Stimulated activated CD8-positive, alpha-beta memory T cell treated with anti-CD3 and anti-CD28 coated beads, Interleukin-2, amount 100 ng/mL, for 1 hour (primary cell): ENCODE measurements at places on chromosomes 7 and 10.
A peak's percentile ranks its signal among the peaks of the same experiment; 100 is the strongest.

DNA sequence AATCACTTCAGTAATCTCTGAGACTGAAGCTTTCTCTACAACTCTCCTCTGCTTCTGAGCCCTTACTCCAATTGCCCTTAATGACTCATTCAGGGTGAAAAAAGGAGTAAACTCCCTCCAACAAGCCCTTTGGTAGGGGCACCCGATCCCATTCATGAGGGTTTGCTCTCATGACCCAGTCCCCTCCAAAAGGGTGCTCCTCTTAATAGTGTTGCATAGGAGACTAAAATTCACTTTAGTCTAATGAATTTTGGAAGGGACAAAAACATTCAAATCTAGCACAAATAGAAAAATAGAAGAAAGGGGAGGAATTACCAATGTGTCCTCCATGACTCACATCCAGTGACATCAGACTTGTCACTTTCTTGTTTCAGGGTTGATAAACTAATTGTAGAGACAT, 66.2 kb upstream of the CCNY start:
- DNase-seq: no peak

DNA sequence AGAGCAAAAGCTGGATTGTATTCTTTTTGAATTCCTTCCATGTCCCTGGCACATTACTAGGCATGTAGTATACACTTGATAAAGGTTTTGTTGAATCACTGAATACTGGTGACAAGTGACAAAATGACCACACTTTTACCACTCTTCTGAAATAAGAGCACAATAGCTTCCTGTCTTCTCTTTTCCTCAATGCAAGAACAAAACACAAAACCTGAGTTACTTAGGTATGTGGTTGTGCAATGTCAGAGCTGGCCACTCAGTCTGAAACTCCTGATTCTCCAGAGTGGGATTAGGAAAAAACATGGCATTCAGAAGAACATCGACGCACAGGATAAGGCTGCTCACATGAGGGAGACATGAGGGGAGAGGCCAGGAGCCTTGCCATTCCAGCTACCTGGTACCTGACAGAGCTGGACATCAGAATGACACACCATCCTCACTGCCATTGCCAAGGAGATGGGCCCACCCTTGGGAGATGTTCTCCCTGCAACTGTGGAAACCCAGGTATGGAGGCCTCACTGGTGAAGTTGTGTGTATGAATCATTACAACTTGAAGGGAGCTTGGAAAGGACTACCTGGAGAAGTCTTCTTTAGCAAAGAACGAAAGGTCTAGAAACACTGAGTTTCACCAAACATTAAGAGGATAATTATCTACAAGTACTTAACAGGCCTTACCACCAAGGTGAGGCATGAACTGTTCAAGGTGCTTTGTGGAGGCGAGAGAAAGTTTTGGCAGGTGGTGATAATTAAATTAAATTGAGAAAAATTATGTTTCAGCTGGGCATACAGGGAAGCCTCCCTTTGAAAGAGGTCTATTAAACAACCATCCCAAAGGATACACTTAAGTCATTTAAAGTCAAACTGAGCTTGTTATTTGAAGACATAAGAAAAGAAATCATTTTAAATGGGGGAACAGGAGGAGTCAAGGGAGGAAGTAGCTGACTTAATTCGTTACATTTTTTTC, 246.5 kb upstream of the AOAH start:
- DNase-seq: no peak

GRCh38 chr7:90596671-90597562, 796 bp downstream of the CDK14 start:
- DNase-seq: no peak

DNA sequence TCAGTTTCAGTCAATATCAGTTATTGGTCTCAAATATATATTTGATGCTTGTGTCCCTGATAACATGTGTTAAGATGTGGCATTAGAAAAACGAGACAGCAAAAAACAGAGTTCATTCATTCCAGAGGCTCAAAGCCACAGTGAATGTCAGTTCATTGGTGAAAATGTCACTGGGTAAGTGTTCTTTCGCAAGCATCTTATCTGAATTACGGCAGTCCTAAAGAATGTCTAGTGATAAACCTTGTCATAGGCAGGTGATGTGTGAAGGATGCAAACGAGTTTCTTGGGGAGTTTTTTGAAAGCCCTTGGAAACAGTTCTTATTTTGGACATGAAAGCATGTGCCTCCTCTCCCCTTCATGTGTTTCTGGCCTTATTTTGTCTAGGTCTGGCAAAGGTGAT, 45.9 kb upstream of the RELN start:
- no peak for DNase-seq

GRCh38 chr10:43255634-43256431, 11.0 kb downstream of the RASGEF1A start:
- DNase-seq: no peak

- DNase-seq: no peak
Measured at GRCh38 chr10:35453855-35454532, 117.7 kb downstream of the CCNY start.

DNA sequence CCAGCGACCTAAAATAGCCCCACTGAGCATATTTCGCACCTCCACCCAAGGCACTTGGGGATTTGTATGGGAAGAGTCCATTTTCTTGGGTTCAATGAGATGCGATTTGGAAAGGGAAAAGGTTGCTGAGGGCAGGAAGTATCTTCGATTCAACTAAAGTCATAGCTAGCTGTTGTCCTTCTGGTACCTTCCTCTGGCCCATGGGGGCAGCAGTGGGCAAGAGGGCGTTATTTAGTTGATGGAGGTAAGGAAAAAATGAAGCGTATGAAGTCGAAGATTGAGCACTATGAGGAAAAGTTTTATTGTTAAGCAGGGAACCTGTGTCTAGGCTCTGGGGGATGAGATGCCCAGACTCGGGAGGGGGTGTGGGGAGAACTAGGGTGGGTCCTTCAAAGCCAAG, 135.4 kb downstream of the EVX1 start:
- DNase-seq: no peak

- no peak for DNase-seq
Measured at GRCh38 chr10:119340893-119341458, 133.6 kb downstream of the GRK5 start.

DNA sequence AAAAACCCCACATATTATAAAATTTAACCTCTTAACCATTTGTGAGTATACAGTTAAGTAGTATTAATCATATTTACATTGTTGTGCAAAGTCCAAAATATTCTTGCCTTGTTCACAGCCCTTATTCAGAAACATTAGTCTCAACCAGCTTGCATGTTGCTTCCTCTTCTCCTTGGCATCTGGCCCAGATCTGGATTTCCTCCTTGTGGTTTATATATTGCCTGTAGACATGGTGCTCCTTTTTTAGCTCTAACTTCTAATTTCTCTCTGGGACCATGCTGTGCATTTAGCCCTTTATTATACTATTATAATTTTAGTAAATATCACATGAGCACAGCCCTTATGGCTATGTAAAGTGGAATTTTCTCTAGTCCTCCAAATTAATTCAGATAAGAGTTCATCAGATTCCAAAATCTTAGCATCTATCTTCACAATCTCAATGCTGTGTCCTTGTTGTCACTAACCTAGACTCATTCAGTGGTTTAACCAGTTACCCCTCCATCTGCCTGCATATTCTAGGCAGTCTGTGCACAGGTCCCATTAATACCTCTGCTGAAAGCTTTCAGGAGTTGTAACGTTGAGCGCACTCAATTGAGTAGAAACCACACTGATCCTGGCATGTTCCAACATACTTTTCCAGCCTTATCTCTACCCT, 7.9 kb downstream of the CPED1 start:
- DNase-seq: no peak

GRCh38 chr7:105502173-105502572, 19.9 kb downstream of the PUS7 start:
- DNase-seq: no peak

- DNase-seq: no peak
Measured at GRCh38 chr10:35185260-35186034, 58.8 kb downstream of the CREM start.

- DNase-seq: no peak
Measured at GRCh38 chr10:52313933-52314821, at the start of gene DKK1. DKK1 (plus strand) TSS chr10:52314281; CDS start chr10:52314435, 154 bp downstream.

- no peak for DNase-seq
Measured at GRCh38 chr7:108614896-108615295, 45.2 kb downstream of the DNAJB9 start.

DNA sequence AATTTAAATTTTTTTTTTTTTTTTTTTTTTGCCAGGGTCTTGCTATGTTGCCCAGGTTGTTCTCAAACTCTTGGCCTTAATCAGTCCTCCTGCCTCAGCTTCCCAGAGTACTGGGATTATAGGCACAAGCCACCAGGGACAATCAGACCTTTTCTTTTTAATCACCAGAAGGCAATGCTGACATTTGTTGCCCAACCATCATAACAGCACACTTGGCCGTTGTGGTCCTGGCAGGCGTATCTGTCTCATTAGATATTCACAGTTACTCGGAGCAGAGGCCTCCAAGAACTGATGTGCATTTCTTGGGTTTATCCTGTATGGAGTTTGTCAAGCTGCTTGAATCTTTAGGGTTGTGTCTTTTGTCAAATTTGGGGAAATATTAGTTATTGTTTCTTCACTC, 100.0 kb downstream of the SORCS3 start:
- no peak for DNase-seq

DNA sequence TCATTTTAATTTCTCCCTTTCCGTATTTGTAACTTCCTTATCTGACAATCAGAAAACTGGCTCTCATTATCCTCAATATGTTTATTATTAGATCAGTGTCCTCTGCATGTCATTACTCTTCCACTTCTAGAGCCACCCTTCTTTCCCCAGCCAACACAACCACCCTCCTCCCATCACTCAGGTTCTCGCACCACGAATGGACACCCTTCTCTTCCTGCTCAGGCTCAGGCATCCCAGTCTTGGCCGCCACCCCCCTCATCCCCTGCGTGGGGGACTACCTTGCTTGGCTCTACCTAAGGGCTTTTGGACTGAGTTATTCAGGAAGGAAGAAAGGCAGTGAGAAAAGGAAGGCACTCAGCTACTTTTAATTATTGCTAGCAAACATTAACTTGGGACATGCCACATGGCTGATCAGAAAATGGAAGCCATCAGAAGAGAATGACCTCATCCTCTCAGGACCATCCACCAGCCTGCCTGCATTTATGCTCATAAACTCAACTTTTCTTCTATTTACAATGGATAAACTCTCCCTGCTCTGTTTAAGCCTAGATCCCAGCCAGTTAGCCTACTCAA, 199.9 kb upstream of the PLXNA4 start:
- DNase-seq: no peak

GRCh38 chr7:23530405-23530804, 1.4 kb downstream of the TRA2A start:
- DNase-seq: peak; percentile 8

GRCh38 chr7:2954433-2954853, 89.2 kb downstream of the CARD11 start:
- peak; percentile 11 for DNase-seq

DNA sequence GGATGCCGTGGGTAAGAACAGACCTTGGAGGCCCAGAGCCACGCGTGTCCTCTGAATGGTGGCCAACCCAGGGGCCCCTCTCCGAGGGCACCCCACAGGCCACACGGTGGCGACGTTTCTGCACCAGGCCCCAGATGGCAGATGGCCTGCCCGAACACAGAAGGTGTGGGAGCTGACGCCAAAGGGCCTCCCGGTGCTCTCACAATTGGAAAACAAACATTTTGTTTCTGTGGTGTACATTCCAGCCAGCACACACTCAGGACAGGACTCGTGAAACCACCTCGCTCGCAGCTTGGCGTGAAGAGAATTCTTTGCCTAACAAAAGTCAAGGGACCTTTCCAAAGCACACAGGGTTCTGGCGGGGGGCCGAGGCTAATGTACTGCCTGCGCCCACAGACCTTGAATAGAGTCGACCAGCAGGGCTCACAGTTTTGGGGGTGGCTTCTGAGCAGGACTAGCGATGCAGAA, 112.1 kb downstream of the FAM53B start:
- DNase-seq: no peak

DNA sequence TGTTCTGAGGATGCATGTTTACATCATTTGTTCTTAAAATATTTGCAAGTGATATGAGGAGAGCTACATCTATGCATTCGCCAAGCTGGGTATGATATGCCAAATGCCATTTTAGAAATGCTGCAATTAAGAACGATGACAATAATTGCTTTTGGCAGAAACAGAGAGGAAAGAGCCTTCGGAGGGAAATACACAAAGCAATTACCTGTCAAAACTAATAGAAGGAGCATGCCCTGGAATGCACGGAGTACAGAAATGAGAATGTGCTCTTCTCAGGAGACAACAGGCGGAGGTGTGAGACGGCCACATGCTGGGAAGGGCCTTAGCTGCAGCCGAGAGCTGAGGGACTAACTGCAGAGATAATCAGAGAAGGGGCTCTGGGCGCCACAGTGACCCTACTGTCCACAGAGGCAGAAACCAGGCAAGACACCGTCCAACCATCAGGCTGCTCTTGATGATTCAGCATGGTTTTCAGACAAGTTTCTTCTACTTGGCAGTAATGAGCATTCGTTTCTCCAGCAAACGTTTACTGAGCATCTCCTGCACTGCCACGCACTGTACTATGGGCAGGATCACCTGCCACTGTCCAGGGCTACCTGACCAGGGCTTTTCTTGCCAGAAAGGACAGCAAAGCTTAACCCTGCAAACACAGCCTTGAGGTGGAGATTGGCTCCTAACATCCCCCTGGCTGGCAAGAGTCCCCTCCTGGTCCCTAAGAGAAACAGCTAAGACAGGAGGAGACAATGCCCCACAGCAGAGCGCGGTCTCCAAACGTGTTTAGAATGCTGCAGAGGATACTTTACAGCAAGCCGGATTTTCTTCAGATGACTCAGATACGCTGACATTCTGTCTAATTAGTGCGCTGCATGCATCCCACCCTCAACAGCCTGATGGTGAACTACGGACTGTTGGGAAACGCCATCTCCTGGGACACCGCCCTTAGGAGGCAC, 18.1 kb downstream of the VIPR2 start:
- no peak for DNase-seq

GRCh38 chr10:100519311-100520051, at the start of gene SEC31B:
SEC31B (minus strand) TSS chr10:100519861; CDS start chr10:100516952, 2,909 bp downstream.
- DNase-seq: no peak

DNA sequence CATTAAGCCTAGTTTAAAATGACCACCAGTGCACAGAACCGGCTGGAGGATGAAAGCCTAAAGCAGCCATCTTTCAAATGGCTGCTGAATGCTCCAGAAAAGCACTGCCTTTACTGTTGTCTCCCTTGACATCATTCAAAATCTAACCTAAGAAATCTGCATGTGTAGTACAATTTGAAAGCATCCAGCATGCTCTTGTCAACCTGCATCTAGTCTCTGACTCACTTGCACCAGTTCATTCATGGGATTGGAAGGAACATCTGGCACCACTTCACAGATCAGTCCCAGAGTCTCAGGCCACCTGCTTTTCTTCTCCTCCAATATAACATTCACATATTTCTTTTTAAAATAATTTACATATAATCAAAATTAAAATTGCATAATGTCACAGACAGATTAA, 76.2 kb downstream of the RNF133 start:
- DNase-seq: no peak

GRCh38 chr7:99029466-99030435, 114.2 kb downstream of the SMURF1 start:
- DNase-seq: no peak

DNA sequence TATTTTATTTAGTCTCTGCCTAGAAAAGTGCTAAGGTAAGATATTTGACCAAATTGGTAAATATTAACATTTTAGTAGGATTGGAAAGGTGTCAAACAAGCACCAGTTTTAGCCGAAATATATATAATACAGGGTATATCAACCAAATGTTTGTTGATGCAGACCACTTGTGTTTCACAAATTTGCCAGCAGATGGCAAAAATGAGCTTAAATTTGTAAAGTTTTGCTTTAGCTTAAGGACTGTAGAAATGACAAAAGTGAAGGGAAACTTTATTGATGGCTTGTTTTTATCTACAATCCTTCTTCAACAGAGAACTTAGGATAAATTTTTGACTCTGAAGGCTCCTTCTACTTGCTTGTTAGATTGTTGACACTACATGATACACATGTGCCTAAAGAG, 4.8 kb upstream of the POLR1F start:
- DNase-seq: no peak
